Renal cortical epithelial cell (primary cell): ENCODE measurements at places on chromosomes 12 and 14. TPM values are rescaled to one million over a fixed set of nuclear protein-coding genes. Genes with fewer than 3 reads are reported as not detected.

Gene MAPKAPK5
- 42.5 and 46.4 TPM in 2 replicates for total RNA-seq

GRCh38 chr12:694734-695503, 31.7 kb upstream of the NINJ2 start:
- peak; percentile 7 for DNase-seq

DNA sequence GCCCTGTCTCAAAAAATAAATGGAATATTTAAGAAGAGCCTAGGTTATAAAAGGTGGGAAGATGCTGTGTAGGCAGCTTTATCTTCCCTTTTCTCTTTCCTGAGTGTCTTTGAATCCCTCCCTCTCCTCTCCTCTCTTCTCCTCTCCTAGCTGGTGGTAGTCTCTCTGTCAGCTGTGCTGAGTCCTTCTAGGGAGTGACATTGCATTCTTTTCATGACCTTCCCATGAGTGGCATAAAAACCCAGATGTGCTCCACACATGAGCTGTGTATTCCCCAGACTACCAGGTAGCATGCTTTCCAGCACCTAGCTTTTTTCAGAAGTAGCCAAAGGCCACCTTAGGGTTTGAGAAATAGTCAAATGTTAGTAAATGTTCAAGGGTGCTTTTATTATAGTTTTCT, 23.6 kb downstream of the SAMD4A start:
- DNase-seq, result no peak

- no peak for DNase-seq
Observed at GRCh38 chr12:5779401-5779800, 165.7 kb downstream of the ANO2 start.

DNA sequence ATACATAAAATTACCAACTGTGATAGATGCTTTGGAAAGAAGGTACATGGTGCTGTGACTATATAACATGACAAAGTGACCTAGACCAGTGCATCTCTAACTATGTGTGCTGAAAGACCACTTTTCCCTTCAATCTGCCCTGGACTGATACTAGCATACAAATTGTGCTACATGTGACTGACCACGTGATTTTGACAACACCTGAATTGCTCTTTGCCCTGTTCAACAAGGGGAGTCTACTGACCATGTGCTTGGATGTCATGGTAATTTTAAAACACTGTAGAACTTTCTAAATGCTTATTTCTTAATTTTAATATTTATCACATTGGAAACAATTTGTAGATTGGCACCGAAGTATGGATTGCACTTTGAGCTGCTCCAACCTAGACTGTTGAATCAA, 142.4 kb downstream of the CAND1 start:
- no peak for DNase-seq

Gene COQ5
- total RNA-seq, result 46.6 and 50.0 TPM in 2 replicates

DNA sequence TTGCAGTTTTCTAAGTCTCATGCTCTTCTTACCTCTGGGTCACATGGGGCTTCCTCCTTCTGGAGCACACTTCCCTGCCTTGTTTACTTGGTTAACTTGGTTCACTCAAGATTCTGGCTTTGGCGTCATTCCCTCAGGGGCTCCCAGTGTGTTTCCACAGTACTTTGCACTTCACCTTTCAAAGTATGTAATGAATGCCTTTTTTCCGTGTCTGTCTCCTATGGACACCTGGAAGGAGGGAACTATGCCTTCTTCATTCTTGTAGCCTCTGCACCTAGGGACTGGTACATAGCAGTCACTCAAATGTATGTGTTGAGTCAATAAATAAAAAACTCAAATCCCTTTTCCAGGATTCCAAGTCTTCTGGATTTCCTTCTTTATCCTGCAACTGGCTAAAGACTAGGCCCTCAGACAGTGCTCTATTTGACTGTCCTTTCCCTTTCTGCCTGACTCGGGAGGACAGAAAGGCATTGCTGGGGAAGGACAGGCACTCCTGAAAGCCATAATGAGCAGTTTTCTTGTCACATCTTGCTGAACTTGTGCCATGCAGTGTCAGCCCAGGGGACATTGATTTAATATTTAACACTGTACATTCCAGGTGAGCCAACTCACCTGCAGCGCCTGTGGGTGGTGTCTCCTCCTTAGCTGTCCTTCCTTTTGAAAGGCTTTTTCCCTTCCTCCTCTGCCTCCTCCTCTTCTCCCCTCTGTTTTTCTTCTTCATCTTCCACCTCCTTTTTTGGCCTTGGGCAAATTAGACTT, 12.8 kb downstream of the MYRFL start:
- peak; percentile 37 for DNase-seq

Gene CFAP73
- total RNA-seq, result 0.25 TPM in 1 of 2 replicates, not detected in the other

- no peak for DNase-seq
Observed at GRCh38 chr12:1398673-1399072, 195.7 kb downstream of the FBXL14 start.

DNA sequence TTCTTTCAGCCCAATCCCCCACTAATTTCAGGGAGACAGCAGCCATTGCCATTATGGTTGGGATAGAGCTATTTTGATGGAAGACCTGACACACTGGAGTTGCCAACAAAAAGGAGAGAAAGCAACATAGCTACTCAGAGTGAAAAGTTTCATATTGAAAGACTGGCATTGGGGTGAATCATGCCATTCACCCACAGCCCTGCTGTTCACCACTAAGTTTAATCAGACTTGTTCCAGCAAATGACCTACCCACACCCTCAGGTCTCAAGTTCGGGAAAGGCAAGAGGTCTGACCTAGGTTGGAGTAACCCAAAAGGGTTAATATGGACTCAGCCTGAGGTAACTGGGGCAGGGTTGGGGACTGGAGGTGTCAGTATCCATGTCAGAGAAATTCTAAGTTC, 169.2 kb downstream of the PAWR start:
- DNase-seq, result peak; percentile 45

GRCh38 chr12:66398931-66399910, 96.9 kb downstream of the HELB start:
- DNase-seq, result peak; percentile 17

Gene RASSF9
- 0.69 and 5.0 TPM in 2 replicates for total RNA-seq

Gene R3HDM2
- 2.6 and 32.1 TPM in 2 replicates for total RNA-seq

DNA sequence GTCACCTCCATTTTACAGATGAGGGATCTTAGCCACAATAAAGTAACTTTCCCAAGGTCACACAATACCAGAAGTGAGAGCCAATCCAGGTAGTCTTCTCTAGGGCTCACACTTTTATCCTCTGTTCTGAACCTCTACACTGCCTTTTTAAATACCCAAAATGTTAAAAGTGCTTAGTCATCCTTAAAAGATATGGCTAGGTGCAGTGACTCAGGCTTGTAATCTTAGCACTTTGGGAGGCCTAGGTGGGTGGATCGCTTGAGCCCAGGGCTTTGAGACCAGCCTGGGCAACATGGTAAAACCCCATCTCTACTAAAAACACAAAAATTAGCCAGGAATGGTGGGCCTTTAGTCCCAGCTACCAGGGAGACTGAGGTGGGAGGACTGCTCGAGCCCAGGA, 104.1 kb upstream of the PPP4R3A start:
- DNase-seq, result peak; percentile 25

DNA sequence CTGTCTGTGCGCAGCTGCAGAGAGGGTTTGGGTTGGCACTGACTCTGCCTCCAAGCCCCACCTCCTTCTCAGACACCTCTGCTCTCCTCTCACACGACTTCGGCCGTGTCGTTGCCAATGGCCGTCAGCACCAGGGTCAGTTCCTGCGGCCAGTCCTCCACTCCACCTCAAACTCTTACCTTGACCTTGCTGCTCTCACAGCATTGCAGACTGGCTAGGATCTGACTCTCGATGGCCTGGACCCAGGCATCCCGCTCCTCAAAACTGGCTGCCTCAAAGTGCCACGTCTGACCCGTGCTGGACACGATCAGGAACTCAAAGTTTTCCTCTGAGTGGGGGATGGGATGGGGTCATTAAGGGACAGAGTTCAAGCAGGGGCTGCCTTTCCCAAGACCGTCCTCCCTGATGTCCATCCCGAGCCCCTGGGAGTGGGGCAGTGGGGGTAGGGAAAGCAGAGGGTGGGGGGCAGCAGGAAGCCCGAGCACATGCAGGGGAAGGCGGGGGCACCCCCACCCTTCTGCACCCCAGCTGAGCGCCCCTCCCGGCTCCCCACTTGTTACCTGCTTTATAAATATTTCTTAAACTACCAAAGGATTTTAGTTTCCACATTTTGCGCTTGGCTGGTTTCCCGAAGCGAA, 10.7 kb downstream of the AGAP2 start:
- DNase-seq, result peak; percentile 20

Gene GRIN2B
- total RNA-seq, result 0.52 and 0.89 TPM in 2 replicates

DNA sequence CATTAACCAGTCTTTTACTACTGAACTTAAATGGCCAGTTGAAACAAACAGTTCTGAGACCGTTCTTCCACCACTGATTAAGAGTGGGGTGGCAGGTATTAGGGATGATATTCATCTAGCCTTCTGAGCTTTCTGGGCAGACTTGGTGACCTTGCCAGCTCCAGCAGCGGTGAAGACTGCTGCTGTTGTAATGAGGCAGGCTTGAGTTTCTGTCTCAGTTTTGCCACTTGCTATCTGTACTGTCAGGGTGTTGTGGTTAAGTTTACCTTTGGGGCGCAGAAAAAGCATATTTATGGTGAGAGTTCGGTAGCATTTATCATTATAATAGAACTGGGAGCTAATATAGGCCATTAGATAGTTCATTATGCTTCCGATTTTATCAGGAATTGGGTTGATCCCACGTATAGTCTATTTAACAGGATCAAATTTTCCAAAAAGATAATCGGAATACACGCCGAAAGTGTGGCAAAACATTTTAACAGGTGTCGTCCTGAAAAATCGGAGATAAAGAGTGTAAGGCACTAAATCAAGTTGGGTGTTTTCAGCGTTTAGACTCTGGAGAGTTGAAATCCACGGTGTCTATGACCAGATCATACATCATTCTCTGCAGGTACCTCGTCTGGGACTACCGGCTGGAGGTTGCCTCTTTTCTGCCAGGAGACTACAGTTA, 688 bp upstream of the NECAP1 start:
- peak; percentile 10 for DNase-seq

- DNase-seq, result no peak
Observed at GRCh38 chr14:38507299-38507698, 251.4 kb upstream of the CLEC14A start.

DNA sequence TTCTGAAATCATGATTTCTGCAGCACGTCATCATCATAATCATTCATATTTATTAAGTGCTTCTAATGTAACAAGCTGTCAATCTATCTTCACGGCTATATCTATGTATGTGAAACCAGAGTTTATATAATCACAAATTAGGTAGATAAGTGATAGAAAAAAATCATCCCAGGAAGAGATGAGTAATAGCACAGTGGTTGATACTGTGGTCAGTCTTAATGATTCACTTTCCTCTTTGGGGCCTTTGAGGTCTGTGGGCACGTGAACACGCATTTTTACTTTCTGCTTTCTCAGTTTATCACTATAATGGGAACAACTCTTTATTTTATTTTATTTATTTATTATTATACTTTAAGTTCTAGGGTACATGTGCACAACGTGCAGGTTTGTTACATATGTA, 265.9 kb upstream of the NOVA1 start:
- peak; percentile 74 for DNase-seq

DNA sequence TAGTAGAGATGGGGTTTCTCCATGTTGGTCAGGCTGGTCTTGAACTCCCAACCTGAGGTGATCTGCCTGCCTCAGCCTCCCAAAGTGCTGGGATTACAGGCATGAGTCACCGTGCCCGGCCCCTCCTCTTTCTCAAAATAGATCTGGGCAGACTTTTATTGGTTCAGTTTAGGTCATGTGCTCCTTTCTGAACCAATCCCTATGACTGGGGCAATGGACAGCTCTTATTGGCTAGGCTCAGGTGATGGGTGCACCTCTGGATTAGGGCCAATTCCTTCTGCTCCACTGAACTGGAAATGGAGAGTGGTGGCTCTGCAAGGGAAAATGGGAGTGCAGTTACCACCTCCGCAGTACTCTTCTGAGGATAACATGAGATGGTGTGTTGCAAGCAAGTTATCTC, 6.2 kb upstream of the ATP6V0A2 start:
- DNase-seq, result no peak

Gene E2F7
- total RNA-seq, result 0.99 and 5.2 TPM in 2 replicates

Gene GLT1D1
- not detected in 2 replicates for total RNA-seq
